Thoracic aorta (tissue), 2 donors: ENCODE measurements at places on chromosomes 2 and 18. TPM values are rescaled to one million over a fixed set of nuclear protein-coding genes. Genes with fewer than 3 reads are reported as not detected.

TMEM87B gene
- 26.1 TPM for total RNA-seq

LIPT1 gene
- 13.8 TPM for total RNA-seq

CTNNA2 gene
- total RNA-seq: not detected

KIAA1328 gene
- total RNA-seq: 14.4 TPM

MOGAT1 gene
- not detected for total RNA-seq

WNT10A gene
- total RNA-seq: not detected

ATP8B1 gene
- 68.7 TPM for total RNA-seq

TIGD1 gene
- total RNA-seq: 3.1 TPM

SCYGR4 gene
- not detected for total RNA-seq

HOXD1 gene
- 0.71 TPM for total RNA-seq

MPP4 gene
- not detected for total RNA-seq

FEV gene
- total RNA-seq: not detected

SCN7A gene
- total RNA-seq: 3.0 TPM

M1AP gene
- total RNA-seq: not detected

SLC16A14 gene
- total RNA-seq: 3.0 TPM

CWC22 gene
- total RNA-seq: 32.5 TPM

CFAP221 gene
- 0.56 TPM for total RNA-seq

FOXD4L1 gene
- total RNA-seq: 0.21 TPM

ACVR1C gene
- 0.41 TPM for total RNA-seq
